ENCODE measurements at places on chromosomes 1 and 21.

DNA sequence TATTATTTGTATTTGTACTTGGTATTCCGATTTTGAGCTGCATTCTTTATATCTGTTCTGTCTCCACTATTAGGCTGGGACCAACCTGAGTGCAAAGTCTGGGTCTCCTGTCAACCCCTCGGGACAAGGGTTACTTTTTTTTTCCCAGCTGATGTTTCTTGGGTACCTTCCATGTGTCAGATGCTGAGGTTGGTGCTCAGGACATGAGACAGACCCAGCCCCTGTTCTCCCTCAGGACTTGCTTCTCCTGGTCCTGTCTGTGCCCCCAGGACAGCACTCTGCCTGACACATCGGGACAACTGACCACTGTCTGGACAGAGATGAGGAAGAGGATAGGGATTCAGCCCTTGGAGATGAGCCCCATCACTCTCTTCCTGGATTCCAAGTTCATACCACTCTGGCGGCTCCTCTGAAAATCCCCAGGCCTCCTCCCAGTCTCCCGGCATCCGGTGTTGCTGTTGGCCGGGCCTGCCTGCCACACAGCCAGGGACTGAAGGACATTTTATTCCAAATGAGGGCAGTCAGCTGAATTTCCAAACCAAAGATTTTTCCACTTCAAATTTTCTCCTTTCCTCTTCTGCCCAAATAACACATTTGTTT is 55.6 kb upstream of the FMOD start:
- DNase-seq = no peak

DNA sequence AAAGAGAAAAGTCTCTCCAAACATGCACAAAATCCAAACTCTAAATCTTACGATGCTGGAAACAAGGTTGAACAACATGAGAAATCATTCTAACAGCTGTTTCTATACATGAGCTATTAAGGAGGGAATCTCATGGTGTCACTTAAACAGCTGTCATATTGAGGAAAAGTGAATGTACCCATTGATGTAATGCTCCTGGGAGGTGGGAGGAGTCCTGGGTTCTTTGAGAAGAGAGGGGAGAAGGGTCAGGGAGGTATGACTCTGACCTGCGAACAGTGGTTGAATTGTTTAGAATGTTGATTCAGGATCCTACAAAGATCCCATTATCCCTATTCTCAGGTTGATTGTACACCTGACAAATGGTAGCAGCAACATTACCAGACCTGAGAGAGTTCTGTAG is 49.3 kb downstream of the ZC3H11B start:
- no peak for DNase-seq

DNA sequence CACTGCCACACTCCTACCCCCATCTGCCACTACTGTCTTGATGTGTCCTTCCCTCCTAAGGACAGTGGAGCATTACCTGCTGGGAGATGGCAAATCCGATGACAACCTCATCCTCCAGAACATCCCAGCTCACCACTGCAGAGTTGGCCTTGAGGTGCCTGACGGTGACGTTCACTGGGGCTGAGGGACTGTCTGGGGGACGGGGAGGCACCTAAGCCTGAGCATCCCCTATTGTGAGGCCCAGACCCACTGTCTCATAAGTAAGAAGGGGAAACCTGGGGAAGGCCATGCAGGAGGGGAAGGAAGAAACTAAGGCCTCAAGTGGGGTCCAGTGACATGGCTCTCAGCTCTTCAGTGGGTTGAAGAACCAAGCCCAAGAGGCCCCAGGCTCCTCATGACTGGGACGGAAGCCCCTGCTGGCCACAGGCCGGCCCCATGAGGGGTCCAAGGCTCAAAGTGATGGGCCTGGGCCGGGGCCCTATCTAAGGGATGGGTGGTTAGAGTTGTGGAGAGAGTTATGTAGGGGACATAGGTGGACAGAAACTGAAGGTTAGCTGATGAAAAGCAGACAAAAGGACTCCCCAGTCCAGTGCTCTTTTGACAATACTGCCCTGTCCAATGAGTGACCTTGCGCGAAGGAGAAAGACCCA is 1.8 kb downstream of the FNDC5 start:
- DNase-seq = no peak

DNA sequence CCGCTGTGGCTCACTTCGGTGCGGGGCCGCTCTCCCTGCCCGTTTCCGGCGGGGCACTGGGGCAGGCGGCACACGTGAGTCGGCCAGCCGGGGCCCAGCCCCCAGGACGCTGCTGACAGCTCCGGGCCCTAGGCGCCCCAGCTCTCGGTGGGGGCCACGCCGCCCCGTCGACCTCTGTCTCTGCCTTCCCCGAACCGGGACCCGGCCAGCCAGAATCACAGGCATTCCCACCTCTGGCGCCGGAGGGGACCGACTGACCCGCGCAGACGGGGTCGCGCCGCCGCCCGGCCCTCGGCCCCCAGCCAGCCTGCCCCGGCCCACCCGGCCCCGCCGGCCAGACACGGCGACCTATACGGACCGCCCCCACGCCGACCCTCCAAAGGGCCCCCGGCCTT is 755 bp downstream of the SCMH1 start:
- DNase-seq = no peak

DNA sequence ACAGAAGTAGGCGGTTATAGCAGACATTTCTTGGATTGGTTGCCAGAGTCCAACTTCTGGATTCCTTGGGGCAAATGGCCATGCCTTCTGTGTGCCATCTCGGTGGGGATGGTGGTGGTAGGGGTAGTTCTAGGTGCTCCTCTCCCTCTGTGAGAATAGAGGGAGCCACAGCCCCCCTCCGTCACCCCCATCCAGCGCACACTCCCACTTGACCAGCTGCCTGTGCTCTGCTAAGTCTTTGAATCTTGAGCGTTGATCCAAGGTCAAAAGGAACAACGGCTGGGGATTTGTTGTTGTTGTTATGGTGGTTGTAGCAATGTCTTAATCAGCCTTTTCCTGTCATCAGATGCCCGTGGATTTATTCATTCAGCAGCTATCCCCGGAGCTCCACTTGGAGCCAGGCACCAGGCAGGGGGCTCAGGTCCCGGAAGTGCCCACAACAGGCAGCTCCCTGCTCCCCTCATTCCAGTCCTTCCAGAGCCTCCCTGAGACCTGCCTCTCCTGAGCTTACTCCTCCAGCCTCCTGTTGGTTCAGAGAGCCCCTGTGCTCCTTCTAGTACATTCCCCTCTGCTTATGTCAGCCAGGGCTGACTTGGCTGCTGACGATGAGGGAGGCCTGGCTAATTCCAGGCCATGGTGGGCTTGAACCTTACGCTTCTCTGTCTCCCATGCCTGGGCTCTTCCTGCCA is 146.6 kb upstream of the WNT4 start:
- DNase-seq = no peak

- no peak for DNase-seq
Observed at GRCh38 chr1:10001016-10001665, 4.1 kb downstream of the RBP7 start.

- peak; percentile 29 for DNase-seq
Observed at GRCh38 chr1:48109390-48110013, 112.3 kb upstream of the TRABD2B start.

DNA sequence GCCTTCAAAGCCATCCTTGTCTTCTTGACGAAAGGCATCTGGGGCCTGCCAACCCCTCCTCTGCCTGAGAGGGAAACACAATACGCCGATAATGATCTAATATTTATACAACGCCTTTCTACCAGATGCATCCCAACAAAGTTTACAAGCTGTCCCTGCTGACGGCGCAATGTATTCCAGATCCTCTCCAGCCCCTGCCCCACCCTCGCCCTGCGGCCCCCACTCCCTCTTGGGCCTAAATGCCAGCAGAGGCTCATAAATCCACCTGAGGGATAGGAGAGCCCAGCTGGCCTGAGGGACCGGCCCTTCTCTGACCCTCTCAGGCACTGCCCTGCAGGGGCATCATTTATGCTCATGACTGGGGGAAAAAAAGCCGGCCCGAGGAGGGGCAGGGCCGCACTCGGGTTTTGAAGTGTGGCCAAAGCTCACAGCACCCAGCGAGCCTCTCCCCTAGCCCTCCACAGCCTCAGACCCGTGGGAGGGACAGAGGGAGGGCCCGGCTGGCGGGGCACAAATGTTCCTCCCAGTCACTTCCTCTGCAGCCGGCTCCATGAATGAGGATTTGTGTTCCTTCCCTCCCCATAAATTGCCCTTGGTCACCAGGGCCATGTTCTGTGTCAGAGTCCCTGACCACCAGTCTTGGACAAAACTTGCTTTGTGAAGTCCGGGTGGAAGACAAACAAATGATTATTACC is 140.3 kb downstream of the FOXD2 start:
- peak; percentile 63 for DNase-seq

- DNase-seq = no peak
Observed at GRCh38 chr1:36567601-36568341, 85.1 kb upstream of the CSF3R start.

GRCh38 chr21:46388206-46388880 is 64.4 kb downstream of the PCNT start:
- no peak for DNase-seq

DNA sequence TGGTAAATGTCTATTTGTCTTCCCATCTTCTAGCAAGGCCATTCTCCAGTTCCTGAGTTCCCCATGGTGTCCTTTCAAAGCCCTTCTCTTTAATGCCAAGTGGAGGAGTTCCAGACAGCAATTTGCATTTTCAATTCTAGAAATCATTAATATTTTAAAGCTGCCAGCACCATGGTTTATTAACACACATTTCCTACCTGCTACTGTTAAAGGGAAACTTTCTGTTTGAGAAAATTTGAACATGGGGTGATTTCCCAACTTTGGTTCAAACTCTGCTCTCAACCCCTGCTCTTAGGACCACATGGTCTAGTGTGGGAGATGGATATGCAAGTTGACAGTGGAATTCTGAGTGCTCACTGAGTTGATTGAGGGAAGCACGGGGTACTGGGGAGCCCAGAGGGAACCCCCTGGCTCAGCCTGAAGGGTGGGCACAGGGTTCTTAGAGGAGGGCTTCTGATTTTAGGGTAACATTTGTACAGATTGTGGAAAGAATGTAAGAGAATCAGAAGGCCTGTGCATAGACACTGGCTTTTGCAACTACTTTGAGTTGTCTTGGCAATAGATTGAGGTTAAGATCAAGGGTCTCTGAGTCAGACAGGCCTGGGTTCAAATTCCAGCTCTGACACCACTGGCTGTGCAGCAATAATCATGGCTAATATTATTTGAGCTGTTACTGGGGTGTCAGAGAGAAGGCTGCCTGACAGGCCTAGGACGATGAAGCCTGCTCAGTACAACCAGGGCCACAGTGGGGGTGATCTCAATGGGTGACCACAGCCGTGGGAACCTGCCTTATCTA is 97.8 kb downstream of the BEND5 start:
- DNase-seq = no peak

- no peak for DNase-seq
Observed at GRCh38 chr1:246786606-246787238, 62.5 kb downstream of the SCCPDH start.

DNA sequence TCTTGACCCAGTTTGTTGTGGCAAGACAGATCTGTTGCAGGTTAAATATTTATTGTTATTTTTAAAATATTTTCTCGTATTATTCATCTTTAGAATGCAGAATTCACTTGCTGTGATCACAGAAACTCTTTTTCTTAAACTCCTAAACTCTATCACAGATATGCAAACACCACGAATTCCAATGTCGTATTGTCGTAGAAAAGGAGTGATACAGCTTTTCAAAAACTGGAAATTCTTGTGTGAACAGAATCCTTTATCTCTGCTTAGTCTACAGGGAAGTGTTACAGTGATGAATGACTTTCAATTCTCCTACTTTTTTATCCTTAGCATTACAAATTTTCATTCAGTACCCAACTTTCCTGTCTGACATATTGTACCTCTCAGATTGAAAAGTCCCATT is 1329.5 kb upstream of the B3GALT2 start:
- DNase-seq = no peak

- peak; percentile 21 for DNase-seq
Observed at GRCh38 chr1:177256153-177257075, 85.7 kb downstream of the BRINP2 start.

- DNase-seq = no peak
Observed at GRCh38 chr1:27124405-27124804, 30.5 kb downstream of the SLC9A1 start.

DNA sequence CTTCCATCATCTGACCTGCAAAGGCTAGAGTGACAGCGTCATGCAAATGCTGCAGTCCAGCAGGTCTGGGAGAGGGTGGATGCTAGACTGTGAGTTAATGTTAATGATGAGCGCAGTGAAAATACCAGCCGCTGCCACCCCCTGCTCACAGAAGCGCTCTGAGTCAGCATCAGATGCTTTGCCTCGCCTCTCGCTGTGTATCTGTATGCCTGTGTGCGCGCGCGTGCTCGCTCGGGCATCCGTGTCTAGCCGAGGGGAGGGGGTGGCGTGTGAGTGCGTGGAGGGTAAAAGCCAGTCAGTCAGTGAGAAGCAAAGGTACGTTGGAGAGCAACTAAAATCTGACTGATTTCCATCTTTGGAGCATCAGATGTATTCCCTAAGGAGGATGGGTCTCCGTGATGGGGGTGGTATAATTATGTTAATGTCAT is 858.7 kb downstream of the USP25 start:
- peak; percentile 48 for DNase-seq

GRCh38 chr1:193368302-193368701 is 181.9 kb upstream of the B3GALT2 start:
- no peak for DNase-seq

DNA sequence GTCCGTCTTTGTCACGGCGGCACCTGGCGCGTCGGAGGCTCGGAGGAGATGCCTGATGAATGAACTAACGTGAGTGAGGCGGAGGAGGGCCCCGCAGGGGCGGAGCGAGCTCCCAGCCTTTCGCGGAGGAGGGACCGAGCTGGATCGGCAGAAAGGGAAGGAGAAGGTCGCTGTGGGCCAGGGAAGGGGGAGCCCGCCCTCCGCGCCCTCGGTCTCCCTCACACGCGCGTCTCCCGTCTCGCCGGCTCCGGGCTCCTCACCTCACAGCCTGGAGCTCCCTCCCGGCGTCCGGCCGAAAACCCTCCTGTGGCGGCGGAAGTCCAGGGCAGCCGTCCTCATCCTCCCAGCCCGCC is 519 bp downstream of the ZNF496 start:
- DNase-seq = peak; percentile 58

DNA sequence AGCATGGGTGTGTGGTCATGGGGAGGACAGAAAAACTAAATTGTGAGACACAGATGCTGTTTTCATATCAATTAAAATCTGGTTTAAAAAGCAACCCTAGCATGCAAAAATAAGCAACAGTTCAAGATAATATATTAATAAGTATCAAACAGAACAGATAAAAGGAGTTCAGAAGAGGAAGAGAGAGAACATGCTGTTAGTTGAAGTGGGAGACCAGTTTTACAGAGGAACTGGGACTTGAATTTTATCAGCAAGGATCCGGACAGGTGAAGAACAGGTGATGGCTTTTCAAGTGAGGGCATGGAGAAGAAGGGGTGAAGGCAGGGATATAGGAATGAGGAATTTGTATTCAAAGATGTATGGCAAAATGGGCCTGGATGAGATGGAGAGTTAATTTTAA is 75.9 kb downstream of the PRRX1 start:
- DNase-seq = no peak

DNA sequence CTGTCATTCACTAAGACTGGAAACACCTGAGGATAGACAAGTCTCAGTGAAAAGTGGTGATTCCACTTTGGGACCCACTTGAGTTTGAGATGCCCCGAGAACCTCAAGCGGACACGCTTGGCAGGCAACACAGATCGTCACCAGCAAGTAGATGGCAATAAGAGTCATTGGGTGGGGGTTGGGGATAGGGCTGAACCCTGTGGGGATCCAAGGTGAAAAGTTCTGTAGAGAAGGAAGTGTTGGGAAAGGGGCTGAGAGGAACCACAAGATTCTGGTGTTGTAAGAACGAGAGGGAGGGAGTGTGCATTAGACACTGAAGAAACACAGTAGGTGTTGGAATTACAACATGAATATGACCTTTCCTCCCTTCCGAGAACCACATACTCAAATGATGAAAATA is 45.4 kb upstream of the TDRD10 start:
- no peak for DNase-seq
